NCI-H69 (cell line): ENCODE measurements at places on chromosomes 5 and 9.

GRCh38 chr9:129258124-129258822, 80.2 kb upstream of the IER5L start:
- peak; percentile 97 for DNase-seq

GRCh38 chr5:114249823-114250222, 112.0 kb upstream of the KCNN2 start:
- no peak for DNase-seq

DNA sequence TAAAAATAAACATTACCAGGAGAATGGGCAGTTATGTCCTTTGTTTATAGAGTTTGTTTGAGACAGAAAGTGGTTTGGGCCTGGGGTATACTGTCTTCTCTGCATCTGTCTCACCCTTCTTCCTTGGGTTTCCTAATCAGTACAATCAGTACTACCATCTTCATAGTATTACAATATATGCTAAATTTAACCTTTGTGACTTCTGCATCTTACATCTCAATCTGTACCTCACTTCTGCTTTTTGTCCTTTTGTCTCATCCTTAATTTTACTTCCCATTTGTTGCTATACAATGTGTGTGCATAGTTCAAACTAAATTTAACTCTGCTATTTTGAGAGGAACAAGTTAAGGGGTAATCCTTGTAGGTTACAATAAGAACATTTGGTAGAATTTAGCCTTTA, 19.6 kb downstream of the FBXO38 start:
- no peak for DNase-seq

DNA sequence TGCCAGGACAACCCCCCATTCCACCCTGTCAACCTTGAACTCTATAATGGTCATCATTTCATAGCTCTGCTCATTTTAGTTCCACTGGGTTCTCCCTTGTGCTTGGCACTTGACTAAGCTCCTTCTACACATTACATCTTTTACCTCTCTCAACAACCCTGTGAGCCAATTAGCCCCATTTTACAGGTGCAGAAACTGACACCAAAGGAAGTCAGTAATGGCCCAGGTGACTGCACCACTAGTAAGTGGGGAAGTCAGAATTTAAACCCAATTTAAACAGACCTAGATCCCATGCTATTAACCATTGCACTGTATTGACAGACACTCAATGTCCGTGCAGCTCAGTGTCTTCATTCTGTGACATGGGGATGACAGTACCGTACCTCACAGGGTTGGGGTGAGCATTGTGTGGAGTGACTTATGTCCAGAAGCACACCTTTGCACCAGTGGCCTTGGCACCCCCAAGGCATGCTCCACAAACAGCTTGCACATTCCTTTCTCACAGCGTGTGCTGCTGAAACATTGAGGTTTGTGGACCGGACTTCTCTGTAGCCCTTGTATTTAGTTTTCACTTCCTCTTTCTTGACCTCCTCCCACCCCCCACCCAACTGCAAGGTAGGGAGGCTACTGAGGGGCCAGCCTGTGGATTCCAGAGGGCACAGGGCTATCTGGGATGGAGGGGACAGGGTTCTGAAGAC, 23.1 kb downstream of the IRF1 start:
- no peak for DNase-seq
